ENCODE measurements at places on chromosomes 11 and 22. TPM values are rescaled to one million over a fixed set of nuclear protein-coding genes. Genes with fewer than 3 reads are reported as not detected.

Gene HEPHL1
- total RNA-seq, result not detected

GRCh38 chr11:129930296-129930695, 34.9 kb upstream of the NFRKB start:
- DNase-seq, result no peak

DNA sequence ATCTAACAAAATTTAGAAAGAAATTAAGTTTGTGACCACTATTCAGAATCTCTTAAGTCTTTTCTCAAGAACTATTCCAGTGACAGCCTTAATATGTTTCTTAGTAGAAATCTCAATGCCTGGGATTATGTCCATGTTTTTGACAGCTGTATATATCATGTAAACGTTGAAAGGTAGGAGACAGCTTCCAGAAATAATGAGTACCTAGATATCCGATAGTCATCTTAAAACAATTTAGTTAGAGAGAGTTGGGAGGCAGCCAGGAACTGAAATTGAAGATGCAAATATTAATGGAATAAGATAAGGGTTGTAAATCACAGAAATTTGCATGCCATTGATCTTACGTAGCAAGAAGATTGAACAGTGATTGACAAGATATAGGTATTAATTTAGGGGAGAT, 955.2 kb downstream of the JRKL start:
- no peak for DNase-seq

- DNase-seq, result peak; percentile 32
These were observed 74.6 kb upstream of the SUSD2 start for GRCh38 chr22:24106385-24107381.

DNA sequence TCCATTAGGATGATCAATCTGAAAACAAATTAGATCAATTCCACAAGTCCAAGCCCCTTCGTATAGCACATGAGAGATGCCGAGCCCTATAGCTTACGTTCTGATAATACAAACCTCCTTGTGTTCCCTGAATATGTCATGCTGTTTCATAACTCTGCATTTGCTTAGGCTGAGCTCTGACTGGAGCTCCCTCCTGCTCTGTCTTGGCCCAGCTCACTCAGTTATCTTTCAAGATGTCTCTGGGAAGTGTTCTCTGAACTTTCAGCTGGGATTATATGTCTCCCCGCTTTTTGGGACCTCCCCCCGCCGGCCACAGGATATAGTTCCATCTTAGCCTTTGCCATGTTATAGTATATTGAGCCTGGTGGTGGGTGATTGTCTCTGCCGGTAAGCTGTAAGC, 44.0 kb downstream of the FDX1 start:
- DNase-seq, result no peak

DNA sequence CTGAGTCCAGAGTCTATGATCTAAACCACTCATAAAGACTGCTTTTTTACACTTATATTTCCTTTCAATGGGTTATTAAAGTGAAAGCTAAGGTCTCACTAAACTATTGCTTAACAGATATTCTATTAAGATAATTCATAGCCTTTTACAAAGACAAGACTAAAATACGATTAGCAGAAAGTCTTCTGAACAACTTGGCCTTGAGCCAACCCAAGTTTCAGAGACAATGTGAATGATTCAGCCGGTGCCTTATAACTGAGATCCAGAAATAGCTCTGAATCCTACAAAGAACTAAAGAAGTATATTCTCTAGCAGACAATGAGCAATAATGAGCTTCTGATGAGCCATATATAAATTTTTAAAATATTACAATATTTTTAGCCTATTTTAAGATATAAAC, 41.5 kb upstream of the CARD18 start:
- DNase-seq, result no peak

DNA sequence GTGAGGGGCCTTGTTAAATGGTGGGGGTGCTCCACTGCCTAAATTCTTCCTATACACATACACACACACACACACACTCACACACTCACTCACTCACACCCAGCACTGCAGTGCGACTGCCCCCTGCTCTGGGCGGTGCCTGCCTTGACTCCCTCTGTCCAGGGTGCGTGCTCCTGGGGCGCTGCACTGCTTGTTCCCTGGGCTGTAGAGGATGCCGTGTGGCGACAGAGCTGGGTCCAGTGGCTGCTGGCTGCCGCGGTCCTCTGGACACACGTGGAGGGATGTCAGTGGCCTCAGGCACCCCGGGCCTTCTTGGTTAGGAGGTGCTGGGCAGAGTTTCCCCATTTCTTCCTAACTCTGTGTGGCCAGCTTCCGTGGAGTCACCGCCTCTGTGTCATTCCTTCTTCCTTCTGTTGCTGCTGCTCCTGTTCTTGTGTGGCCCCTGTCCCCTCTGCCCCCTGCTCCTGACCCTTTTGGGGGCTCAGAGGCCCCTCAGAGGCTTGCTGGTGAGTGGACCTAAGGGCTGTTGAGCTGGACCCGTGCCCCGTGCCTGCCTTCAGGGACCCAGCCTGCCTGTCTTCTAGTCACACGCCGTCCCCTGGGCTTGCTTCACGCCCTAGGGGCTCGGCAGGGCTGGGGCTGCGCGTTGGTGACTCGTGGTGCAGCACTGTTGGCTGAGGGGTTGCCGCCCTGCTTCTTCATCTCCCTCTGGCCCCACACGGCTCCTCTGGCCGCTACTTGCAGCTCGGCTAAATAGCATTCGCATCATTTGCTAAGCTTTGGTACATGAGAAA, 147.0 kb downstream of the TBC1D22A start:
- no peak for DNase-seq

DNA sequence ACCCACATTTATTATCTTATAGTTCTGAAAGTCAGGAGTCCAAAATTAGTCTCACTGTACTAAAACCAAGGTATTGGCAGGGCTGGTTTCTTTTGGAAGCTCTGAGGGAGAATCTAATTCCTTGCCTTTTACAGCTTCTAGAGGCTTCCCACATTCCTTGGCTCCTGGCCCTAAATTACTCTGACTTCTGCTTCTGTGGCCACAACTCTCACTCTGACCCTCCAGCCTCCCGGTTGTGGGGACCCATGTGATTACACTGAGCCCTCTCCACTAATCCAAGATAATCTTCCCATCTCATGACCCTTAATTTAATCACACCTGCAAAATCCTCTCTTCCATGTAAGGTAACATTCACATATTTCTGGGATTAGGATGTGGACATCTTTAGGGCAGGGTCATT, 110.9 kb downstream of the ARL14EP start:
- DNase-seq, result no peak

Data from lower lobe of right lung (tissue), 2 donors.